ENCODE measurements at places on chromosomes 5 and 9.

- no peak for DNase-seq
- peaks cover 3% of the 10 kb centered on the region for H3K27me3 ChIP-seq
Observed at GRCh38 chr9:4393806-4394523, 94.1 kb upstream of the GLIS3 start.

GRCh38 chr9:37645903-37646506, 4.7 kb upstream of the FRMPD1 start:
- no peak overlapping the region for H3K27ac ChIP-seq
- no peak overlapping the region for H3K4me3 ChIP-seq
- H3K4me1 ChIP-seq, result no peaks in the 10 kb centered on the region
- H3K36me3 ChIP-seq, result no peaks in the 10 kb centered on the region
- H3K27me3 ChIP-seq, result peaks cover 17% of the 10 kb centered on the region

DNA sequence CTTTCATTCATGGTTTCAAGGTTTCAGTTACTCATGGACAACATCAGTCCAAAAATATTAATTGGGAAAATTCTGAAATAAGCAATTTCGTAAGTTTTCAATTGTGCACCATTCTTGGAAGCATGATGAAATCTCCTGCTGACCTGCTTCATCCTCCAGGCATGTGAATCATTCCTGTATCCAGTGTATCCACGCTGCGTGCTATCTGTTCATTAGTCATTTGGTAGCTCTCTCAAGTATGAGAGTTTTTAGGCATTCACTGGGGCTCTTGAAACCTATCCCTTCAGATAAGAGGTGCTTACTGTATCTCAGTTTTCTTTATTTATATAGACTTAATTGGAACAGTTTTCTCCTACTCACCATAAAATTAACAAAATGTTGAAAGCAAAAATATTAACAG, 293.0 kb downstream of the CDH12 start:
- no peak for DNase-seq
- H3K27me3 ChIP-seq, result no peaks in the 10 kb centered on the region
- no peaks in the 10 kb centered on the region for H3K4me1 ChIP-seq
- H3K4me3 ChIP-seq, result no peak overlapping the region
- H3K27ac ChIP-seq, result no peak overlapping the region

DNA sequence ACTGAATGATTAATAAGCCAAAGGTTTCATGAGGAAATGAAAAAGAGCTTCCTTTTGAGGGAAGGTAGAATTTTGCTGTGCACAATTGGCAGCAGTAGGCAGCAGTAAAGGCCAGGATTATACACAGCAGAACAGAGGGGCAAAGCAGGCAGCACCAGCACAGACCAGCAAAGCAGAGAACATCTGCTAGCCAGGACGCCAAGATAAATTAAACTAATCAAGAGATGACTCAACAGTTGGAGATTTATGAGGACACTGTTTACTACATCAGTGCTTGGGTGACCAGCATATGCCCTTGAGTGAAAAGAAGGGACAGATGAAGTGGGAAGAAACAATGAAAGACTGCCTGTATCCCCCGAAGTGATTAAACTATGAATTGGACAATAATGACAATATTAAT, 871.4 kb upstream of the CDH10 start:
- H3K4me3 ChIP-seq, result no peak overlapping the region
- H3K4me1 ChIP-seq, result no peaks in the 10 kb centered on the region
- no peak for DNase-seq
- no peak overlapping the region for H3K27ac ChIP-seq

DNA sequence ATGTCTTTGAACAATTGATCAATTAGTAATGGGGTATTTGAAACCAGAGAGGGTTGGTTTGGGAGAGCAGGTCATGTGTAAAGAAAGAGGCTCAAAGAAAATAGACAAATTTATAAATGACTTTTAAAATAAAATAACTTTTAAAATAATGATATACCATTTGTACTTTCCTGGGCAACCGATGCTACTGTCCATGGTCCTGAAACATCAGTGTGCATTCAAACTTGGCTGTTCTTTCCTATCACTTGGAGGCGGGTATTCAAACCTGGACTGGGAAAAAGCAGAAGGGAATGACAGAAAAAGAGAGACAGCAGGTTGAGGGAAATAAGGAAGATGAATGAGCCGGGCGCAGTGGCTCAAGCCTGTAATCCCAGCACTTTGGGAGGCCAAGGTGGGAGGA, 1446.4 kb upstream of the WWC1 start:
- no peaks in the 10 kb centered on the region for H3K27me3 ChIP-seq
- no peaks in the 10 kb centered on the region for H3K4me1 ChIP-seq
- no peak overlapping the region for H3K4me3 ChIP-seq
